MV-4-11 (cell line): ENCODE measurements at places on chromosomes 5 and 9.

DNA sequence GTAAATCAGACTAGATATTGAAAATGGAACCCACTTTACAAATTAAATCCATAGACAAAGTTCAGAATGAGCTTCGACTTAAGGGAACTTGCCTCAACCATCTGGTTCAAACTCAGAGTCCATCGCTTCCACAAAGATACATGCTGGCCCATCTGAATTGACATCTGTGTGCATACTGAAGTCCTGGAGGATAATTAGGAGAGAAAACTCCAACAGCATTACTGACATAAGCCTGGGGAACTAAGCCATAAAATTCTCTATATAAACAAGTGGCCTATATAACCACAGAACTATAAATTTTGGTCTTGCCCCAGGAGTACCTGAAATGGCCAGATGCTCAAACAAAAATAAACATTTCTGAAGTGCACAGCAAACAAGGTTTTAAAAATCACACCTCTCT lies 94.4 kb downstream of the IZUMO3 start:
- no peak for DNase-seq

DNA sequence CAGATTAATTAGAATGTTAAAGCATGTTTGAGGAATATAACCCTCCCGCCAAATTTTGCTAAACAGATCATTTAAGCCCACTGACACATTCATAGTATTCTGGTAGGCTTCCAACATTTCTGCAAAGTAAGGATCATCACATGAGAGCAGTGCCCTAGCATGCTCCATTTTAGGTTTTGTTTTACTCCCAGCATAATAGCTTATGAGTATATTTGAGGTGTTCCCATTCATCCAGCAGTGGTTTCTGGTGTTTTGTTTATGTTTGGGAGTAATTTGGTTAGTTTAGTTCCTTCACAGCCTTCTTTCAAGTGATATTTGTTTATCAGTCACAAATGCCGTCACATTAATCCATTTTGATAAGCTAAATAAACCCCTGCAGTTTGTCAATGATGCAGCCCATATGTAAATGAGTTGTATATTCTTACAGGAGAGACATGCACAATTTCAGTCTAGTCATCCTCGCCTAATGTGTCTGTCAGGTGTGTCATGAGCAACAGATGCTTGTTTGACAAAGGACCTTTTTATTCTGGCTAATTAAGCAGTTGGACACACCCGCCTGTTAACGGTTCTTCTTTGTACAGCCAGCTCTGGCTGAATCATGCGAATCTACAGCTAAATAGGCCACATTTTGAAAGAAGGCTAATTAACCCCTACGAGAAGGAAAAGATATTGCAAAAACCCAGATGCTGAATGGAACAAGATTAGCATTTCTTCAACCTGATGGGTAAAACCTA lies 124.4 kb downstream of the RFX3 start:
- DNase-seq, result no peak

- DNase-seq, result no peak
Observed at GRCh38 chr9:5902377-5902776, 11.7 kb downstream of the MLANA start.

- no peak for DNase-seq
Observed at GRCh38 chr5:126521130-126521529, 73.9 kb downstream of the ALDH7A1 start.

DNA sequence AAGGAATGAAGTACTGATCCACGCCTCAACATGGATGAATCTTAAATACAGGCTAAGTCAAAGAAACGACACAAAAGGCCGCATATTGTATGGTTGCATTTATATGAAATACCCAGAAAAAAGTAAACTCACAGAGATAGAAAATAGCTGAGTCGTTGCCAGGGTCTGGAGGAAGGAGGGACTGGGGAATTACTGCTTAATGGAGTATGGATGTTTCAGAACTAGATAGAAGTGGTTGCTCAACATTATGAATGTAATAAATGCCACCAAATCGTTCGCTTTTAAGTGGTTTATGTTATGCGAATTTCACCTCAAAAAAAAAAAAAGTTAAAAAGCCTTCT lies 784 bp upstream of the MSANTD3 start:
- no peak for DNase-seq

DNA sequence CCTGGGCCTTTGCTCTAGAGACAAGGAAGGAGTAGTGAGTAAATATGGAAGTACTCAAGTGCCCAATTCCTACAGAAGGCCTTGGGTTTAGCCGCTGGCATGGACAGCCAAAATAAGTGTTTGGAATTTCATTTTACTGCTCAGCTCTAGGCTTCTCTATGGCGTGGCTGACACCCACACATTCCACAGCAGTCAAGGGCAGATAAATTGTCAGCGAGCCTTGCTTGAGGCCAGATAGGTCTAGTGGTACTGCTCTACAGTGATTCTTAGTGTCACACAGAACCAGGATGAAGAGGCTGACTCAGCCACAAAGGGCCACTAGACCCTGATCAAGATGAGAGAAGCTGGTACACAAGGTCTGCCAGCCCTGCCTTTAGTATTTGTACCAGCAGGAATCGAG lies 111.0 kb upstream of the NFIB start:
- no peak for DNase-seq

DNA sequence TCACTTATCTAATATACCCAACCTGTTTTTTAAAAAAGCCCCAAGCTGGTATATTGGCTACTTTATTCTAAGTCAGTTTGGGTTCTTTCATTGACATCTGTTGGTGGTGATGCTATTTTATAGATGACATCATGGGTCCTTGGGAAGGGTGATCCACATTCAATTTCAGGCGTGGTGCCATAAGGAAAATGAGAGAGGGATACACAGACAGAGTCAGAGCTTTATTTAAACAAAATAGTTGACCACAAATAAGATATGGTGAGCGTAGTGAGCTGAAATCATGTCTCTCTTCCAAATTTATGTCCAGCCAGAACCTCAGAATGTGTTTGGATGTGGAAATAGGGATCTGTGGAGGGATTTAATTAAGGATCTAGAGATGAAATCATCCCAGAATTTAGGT lies 302.4 kb downstream of the MAT2B start:
- no peak for DNase-seq
